ENCODE measurements at places on chromosomes 13 and 19. TPM values are rescaled to one million over a fixed set of nuclear protein-coding genes. Genes with fewer than 3 reads are reported as not detected.

The ALOX5AP gene
- not detected for total RNA-seq

DNA sequence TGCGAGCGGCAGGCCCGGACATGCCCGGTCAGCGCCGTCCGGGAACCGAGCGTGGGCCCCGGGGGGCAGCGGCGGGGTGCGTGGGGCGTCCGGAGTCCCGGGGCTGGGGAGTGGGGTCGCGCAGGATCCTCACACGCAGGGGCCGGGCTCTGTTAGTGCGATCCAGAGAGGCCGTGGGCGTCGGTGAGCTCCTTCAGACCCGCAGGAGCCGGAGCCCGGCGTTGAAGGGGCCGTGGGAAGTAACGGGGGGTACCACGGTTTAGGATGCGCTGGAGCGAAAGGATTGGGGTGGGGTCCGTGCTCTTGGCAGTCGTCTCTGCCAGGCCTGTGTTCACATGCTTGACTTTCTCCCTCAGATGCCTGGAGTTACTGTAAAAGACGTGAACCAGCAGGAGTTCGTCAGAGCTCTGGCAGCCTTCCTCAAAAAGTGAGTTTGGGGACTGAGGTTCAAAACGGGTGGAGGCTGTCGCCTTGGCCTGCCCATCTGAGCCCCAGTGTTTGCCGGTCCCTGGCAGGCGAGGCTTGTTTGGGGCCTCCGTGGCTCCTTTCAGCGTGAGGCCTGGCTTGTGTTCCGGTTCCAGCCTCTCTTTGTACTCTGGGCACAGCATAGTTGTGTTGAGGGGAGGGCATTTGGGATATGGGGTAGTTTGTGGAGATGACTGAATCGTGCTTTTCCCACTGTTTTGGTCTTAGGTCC, 512 bp downstream of the RPS19 start:
- peaks cover 48% of the 10 kb centered on the region for H3K4me1 ChIP-seq
- H3K27ac ChIP-seq, result peak overlapping the region; percentile 96
- DNase-seq, result no peak

DNA sequence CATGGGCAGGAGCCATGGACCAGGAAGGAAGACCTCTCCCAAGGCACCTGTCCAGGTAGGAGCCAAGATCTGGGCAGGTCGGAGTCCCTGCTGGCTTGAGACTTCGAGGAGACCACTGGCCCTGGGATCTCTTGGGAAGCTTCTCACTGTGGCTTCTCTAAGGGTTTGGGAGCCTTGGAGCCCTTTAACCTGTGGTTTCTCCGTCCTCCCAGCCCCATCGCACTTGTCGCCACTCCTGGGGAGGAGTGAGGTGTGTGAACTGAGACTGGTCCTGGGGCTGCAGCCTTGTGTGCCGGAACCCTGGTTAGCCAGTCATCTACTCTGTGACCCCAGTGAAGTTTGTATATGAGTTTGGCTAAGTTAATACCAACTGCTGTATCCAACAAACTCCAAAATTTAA, 8.2 kb downstream of the ZNF805 start:
- H3K27me3 ChIP-seq, result no peaks in the 10 kb centered on the region
- no peaks in the 10 kb centered on the region for H3K4me1 ChIP-seq
- H3K4me3 ChIP-seq, result no peak overlapping the region
- DNase-seq, result peak; percentile 30

GRCh38 chr19:16031872-16032200, 44.5 kb upstream of the TPM4 start:
- no peak for DNase-seq
- H3K4me3 ChIP-seq, result no peak overlapping the region
- no peaks in the 10 kb centered on the region for H3K36me3 ChIP-seq
- H3K27me3 ChIP-seq, result no peaks in the 10 kb centered on the region
- H3K4me1 ChIP-seq, result no peaks in the 10 kb centered on the region

DNA sequence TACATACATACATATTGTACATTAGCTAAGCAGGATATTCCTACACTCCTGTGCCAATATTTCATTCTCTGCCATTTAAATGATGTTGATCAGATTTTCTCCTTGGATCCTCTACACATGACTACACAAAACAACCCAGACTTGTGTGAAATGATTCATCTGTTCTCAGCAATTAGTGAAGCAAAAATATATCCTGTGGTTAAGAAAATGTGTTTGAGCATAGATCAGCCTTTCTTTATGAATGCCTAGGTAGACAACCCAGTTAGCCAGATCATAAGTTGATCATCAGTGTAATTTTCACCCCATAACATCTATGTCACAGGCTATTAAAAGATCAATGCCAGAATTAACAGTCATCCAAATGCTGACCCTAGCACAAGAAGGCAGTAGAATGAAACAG, 275.2 kb upstream of the EDNRB start:
- H3K36me3 ChIP-seq, result no peaks in the 10 kb centered on the region
- no peak overlapping the region for H3K4me3 ChIP-seq
- peaks cover 8% of the 10 kb centered on the region for H3K4me1 ChIP-seq
- H3K27ac ChIP-seq, result no peak overlapping the region
- DNase-seq, result no peak

GRCh38 chr13:94495806-94496205, 16.3 kb upstream of the DCT start:
- H3K27ac ChIP-seq, result no peak overlapping the region
- no peak for DNase-seq
- no peak overlapping the region for H3K4me3 ChIP-seq
- H3K27me3 ChIP-seq, result no peaks in the 10 kb centered on the region
- no peaks in the 10 kb centered on the region for H3K36me3 ChIP-seq
